ENCODE measurements at places on chromosomes 5 and 9.

DNA sequence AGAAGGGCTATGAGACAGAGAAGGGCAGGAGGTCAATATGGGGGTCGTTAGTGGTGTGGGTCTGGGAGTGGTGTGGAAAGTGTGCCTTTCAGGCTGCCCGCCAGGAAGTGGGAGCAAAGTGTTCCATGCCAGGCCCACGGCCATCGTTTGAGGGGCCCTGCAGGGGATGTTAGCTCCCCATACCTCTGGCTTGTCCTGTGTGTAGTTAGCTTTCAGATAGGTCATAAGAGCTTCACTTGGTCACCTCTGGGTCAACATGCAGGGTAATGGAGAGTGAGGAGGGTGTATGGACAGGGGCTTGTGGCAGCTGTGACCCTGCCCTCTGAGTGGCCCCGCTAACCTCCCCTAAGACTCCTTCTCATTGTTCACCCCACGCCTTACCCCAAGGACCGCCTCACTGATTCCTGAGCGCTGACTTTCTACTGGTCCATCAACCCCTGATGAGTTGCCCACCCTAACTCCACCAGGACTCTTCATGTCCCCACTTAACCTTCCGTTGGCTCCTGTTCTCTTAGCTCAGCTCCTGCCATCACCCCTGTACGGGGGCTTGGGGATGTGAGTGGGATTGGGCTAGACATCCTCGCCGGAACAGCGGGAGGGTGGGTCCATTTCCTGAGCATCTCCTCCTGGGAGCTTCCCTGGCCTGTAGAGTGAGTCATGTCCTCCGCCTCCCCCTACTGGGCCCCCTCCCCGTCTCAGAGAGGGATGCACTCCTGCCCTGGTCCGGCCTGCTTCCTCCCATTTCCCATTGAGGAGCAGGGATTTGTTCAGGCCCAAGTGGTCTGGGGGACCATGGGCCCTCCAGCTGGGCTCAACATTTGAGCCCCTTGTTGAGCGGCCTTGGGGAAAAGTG is 125.7 kb downstream of the FGF18 start:
- no peak for DNase-seq

- no peak for DNase-seq
These were observed 498.6 kb upstream of the GRIN3A start for GRCh38 chr9:102237094-102237493.

- DNase-seq = no peak
These were observed 76.6 kb downstream of the F2RL2 start for GRCh38 chr5:76546497-76547102.

- no peak for DNase-seq
These were observed 34.8 kb upstream of the NEURL1B start for GRCh38 chr5:172606156-172606785.

GRCh38 chr9:137487454-137488326 is 28.6 kb upstream of the NSMF start:
- no peak for DNase-seq

GRCh38 chr9:36656842-36657241 is 84.1 kb downstream of the MELK start:
- no peak for DNase-seq

- DNase-seq = peak; percentile 7
These were observed 493.3 kb downstream of the PRELID2 start for GRCh38 chr5:145341842-145342241.

DNA sequence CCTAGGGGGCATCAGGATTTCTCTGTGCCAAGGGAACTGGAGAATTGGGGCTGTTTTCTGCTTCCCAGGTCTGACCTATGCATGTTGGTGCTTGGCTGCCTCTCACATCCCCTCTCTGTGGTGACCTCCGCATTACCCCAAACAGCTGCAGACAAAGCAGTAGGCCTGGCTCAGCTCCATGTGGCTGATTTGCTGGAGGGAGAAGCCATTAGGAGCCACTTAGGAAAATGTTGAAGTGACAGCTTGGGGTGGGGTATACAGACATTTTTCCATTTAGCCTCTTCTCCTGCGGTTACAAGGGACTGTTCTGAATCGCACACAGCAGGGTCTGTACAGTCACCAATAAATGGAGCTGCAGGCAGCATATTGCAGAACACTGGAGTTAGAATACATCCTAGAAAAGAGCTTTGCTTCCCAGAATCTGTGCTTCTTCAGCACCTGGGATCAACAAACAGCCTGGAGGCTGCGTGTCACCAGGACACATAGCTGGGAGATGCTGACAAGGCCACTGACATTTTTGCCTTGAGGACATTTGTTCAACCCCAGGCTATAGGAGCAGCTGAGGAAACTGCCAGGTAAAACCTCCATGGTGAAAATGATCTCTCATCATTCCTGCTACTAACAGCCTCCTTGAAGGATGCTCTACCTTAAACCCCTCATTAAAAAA is 335.3 kb downstream of the DIRAS2 start:
- no peak for DNase-seq

DNA sequence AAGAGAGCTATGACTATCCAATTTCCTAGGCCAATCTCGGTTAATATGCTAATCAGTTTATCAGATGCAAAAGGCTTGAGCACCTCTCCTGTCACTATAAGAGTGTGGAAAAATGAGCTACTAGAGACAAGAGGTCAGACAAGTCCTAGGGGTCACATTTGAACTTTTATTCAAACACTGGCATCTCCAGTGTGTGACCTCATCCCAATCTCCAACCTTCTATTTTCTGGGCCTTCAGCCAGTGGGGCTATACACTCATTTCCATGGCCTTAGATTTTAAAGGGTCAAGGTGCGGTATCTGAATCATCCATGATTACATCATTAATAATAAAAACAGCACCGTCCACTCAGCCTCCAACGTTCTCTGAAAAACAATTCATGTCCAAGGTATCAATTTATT is 139.6 kb upstream of the LRRTM2 start:
- DNase-seq = peak; percentile 90

GRCh38 chr5:142777099-142777498 is 6.9 kb downstream of the ARHGAP26 start:
- DNase-seq = no peak

DNA sequence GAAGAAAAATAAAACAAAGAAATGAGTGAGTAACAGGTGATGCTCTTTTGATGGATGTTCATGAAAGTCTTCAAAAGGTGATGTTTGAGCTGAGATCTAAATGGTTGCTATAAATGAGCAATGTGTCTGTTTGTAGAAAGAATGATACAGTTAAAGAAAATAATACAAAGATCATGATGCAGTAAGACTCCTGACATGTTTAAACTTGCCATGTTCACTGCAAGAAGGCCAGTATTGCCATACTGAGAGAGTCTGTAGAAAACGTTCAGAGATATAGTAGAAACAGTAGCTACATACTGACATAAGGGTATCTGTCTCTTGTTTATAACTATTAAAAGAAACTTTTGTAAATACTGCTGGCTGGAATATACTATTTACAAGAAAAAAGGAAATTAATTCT is 1609.2 kb upstream of the ACO1 start:
- no peak for DNase-seq

DNA sequence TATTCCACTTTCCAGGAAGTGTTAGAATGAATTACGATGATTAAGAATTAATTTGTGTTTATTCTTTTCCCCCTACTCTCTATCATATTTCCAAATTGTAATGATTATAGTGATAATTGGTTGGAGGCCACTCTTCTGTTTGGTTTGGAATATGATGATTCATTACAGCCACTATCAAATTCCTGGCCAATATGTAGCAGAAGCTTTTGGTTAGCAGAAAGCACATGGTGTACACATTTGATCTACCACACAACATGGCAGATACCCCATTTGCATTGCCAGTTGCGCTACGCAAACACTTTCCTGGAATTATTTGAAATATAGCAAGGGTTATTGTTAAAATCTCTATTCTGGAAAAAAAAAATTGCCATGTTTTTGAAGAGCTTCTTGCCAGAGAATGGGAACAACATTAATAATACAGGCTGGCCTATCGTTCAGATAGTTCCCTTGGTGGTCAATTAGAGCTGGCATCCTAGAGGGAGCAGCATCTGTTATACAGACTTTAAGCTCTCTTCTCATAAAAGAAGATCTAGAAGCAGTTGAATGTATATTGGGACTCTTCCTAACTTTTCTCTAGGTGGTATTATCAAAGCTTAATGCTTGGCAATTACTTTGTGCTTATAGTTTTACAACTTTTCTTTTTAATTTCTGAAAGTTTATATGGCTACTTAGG is 455.0 kb upstream of the ACTBL2 start:
- no peak for DNase-seq

DNA sequence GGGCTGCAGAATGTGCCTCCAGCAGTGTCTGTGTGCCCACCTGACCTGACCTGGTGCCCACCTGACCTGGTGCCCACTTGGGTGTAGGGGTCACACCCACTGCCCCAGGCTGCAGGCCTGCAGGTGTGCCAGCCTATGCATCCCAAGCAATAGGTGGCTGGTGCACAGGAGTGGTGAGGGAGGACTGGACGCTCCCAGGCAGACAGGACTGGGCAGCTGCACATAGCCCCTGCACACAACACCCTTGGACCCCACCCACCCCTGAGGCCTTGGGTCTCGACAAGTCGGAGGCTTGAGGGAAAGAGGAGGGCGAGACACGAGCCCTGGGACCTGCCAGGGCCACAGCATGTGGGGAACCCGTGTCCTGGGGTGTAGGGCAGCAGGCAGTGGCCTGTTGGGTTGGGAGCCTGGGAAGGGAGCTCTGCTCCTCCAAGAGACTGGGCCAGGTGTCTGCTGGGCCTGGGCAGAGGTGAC is 10.8 kb upstream of the NRARP start:
- DNase-seq = no peak

GRCh38 chr5:69042500-69042899 is 51.3 kb upstream of the SLC30A5 start:
- DNase-seq = no peak

DNA sequence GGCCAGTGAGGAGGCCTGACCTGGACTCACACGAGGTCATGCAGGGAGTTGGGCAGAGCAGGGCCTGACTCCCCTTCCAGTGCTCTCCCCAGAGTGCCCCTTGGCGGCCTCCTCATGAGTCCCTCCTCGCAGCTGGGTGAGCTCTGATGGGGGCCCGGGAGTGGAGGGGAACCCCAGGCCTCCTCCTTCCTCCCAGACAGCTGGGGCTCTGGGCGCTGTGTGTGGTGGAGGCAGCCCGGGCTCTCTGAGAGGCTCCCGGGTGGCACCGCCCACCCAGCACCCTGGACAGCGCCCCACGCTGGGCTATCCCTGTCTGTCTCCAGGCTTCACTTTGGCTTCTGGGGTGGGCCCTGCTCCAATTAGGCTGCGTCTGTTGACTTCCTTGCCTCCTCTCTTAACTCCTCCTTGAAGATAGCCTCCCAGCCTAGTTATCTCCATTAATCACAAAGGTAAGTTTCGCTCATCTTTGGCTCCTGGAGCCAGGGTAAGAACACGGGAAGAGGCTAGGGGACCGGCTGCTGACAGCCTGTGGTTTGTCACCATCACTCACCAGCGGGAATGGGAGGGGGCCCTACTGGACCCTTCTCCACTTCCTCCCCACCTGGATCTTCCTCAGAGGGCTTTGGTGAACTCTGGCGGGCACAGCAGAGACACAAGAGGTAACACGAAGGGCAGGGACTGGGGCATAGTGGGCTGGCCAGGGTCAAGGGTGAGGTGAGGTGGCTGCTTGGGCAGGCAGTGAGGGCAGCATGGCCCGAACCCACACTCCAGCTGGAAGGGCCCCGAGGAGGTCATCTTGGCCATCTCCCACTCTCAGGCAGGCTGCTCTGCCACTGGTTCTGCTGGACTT is 13.1 kb downstream of the PSD2 start:
- DNase-seq = peak; percentile 2

DNA sequence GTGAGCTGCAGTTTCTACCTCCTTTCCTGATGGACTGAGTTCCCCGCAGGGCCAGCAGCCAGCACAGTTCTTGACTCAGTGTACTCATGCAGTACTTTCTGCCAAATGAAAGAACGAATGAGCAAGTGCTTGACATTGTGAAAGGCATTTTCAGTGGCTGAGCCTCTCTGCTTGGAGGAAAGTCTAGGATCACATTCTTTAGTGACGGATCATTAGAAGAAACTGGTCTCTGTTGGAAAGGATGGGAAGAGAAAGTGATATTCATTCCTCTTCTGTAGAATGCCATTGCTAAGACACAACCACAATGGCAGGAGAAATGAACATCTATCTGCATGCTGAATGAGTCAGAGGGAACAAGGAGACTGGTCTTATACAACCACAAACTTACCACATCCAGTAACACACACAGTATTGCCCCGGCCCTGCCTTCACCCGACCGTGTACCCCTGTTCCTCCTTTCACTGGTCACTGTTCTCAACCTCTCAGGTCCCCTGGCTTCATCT is 206.9 kb downstream of the CRB2 start:
- peak; percentile 92 for DNase-seq

- DNase-seq = peak; percentile 72
These were observed 42.4 kb upstream of the TJP2 start for GRCh38 chr9:69131682-69132081.

- no peak for DNase-seq
These were observed 385.7 kb downstream of the BNC2 start for GRCh38 chr9:16484744-16485143.

- no peak for DNase-seq
These were observed 43.9 kb upstream of the RNF130 start for GRCh38 chr5:180115326-180116076.

DNA sequence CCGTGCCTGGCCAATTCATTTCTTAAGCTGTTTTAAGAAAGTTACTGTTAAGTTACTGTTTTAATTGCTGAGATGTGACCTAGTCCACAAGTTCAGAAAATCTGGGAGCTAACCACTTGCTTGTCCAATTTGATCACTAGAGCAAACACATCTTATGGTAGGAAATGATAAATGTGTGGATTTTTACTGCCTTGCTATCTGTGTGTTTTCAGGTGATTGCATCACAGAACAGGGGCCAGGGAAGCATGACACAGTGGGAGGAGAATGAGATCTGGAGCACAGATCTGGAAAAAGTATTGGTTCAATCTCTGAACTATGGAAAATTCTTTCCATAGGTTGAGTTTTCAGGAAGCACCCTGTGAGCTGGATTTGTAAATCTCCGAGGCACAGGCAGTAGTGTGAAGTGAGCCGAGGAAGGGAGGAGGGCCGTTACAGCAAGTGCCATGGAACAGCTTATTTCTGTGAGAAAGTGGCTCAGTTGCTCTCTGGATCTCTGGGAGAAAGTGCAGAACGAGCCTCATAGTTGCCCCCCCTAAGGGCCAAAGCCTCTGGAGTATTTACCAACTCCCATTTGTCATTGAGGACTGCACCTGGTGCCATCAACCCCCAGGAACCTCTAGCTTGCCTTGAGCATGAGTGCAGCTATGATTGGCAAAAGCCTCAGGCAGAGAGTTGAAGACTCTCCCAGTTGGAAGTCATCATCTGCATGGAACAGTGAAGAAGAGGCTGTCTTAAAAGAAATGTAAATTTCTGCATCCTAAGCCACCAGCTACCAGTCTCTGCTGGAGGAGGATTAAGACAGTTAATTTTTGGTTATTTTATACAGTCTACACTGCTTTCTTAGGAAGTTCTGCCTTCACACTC is 161.8 kb upstream of the CLINT1 start:
- DNase-seq = no peak

GRCh38 chr5:139975306-139975705 is 67.8 kb downstream of the NRG2 start:
- DNase-seq = no peak
